Stimulated activated CD4-positive, alpha-beta T cell treated with anti-CD3 and anti-CD28 coated beads, TNF-alpha, amount 100 ng/mL, for 48 hours (primary cell): ENCODE measurements at places on chromosomes 2 and 18.

DNA sequence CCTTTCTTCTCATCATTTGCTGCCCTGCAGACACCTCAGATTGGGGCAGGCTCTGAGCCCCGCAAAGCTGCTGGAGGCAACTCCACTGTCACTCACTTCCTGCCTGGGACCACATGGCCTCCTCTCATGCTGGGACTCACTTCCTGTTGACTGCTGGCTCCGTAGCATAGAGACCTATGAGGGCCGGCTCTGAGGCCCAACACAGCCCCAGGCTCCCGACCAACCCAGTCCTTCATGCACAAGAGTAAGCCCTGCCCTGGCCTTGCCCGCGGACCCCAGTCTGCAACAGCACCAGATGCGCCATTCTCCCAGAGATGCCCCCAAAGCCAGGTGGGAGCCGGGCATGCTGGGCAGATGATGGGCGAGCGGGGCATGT, 55.7 kb downstream of the DNMT3A start:
- no peak for DNase-seq

DNA sequence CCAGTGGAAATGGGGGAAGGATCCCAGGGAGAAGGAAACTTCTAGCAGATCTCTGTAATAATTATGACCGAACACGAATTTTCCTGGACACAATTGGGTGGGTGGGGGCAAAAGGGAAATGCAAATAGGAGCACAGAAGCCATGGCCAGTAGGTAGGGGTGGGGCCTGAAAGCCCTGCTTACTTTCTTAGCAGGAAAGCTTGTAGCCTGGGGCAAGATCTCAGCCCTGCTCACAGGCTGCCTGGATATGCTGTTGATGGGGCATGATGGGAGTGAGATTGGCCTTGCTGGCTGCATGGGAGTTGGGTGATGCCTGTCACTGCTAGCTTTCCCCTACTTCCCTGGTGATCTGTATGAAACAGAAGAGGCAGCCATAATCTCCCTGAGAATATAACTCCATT, 45.9 kb upstream of the SPOPL start:
- DNase-seq = no peak

DNA sequence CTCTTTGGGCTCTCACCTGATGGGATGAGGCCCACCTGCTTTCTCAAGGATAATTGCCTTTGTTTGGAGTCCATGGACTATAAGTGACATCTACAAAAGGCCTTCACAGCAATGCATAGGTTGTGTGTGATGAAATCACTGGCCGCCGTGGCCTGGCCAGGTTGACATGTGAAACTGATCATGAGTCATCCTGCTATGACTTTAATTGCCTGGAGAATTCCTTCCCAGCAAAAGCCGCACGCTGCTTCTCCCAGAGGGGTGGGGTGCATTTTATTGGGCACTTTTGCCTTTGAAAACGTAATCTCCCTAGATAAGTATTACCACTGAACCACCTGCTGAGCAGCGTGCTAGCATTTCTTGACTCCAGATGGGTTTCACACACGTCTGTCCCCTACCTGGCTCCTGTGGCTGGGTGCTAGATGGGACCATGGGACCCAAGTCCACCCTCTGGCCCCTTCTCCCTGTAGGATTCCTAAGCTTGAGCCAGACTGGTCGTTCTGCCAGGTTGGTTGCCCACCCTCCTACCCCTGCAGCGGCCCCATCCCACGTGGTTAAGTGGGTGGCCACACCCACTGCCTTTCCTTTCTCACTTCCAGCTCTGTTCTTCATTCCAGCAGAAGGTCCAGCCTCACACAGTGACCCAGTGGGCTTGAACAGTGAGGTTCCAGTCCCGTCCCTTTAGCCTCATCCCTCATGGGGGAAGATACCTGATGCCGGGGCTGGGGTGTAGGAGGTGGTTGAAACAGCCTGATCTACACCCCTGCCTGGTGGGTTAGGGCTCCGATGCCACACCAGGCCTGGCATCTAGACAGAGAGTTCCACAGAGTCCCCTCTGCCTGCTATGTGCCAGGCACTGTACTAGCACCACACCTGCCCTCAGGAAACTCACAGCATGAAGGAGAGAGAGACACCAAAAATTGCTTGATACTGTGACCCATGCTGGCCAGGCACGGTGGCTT, 89.6 kb downstream of the GBX2 start:
- DNase-seq = no peak

DNA sequence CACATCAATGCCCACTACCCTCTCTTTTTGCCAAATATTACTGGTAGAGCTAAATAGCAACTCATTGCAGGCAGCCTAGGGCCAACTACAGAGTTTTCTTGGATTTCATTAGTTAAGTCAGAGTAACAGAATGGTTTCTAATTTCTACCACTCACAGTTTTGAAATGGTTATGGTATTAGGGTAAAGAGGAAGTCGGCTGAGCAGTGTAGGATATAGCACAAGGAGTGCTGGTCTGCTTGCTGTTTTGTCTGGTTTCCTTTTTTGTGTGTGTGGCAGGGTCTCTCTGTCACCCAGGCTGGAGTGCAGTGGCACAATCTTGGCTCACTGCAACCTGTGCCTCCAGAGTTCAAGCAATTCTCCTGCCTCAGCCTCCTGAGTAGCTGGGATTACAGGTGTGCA, 289.2 kb upstream of the CCDC68 start:
- DNase-seq = no peak

- no peak for DNase-seq
Measured at GRCh38 chr2:186559370-186559769, 30.5 kb upstream of the ITGAV start.

GRCh38 chr2:128377071-128377910, 58.6 kb upstream of the HS6ST1 start:
- DNase-seq = no peak

DNA sequence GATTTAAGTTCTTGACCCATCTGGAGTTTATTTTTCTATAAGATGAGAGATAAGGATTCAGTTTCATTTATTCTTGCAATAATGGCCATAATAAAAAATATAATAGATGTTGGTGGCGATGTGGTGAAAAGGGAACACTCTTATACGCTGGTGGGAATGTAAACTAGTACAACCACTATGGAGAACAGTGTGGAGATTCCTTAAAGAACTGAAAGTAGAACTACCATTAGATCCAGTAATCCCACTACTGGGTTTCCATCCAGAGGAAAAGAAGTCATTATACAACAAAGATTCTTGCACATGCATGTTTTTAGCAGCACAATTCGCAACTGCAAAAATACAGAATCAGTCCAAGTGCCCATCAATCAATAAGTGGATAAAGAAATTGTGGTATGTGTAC, 1040.5 kb upstream of the GYPC start:
- no peak for DNase-seq

GRCh38 chr2:153532140-153532539, 53.6 kb upstream of the RPRM start:
- no peak for DNase-seq

- no peak for DNase-seq
Measured at GRCh38 chr2:88254437-88255091, 84.4 kb downstream of the THNSL2 start.

DNA sequence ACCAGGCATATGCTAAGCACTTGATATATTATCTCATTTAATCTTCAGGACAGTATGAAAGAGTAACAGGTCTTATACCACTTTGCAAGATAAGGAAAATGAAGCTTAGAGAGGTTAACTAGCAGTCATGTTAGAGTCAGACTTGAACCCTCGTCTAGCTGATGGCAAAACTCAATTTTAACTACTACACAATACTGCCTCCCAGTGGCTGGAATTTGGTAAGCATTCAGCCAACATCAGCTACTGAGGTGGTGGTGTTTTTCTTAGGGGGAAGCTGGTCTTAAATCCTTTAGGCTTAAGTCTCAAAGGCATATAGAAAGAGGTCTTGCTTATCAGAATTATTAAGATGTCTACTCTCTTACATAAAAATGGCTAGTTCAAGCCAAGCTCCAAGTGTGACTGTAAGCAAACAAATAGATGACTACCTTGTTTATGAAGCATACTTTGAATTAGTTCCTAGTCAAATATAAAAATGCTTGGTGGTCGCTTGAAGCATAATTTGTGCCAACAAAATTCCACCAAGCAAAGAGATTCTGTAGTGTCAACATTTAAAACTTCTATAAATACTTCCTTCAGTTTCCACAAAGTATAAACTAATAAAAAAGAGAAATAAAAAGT, 325.4 kb upstream of the FIGN start:
- DNase-seq = no peak

DNA sequence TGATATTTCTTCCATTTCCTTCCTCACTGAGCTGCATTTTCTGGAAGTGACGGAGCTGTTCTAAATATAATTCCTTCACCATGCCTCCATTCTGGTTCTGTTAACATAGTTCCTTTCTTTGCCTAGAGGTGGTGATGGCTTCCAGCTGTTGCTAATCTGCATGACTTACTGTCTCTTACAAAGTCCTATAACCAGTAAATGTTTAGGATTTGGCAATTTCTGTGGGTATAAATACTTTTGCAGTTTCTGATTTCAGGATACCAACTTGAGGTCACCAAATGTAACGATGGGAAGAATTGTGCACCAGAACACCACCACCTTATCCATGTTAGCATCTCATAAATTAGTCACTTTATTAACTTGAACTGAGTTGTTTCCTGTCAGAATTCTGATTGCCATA, 101.7 kb upstream of the FN1 start:
- no peak for DNase-seq

GRCh38 chr2:16566701-16567100, 98.9 kb downstream of the CYRIA start:
- no peak for DNase-seq

- DNase-seq = no peak
Measured at GRCh38 chr2:3728104-3729054, 25.0 kb downstream of the DCDC2C start.

DNA sequence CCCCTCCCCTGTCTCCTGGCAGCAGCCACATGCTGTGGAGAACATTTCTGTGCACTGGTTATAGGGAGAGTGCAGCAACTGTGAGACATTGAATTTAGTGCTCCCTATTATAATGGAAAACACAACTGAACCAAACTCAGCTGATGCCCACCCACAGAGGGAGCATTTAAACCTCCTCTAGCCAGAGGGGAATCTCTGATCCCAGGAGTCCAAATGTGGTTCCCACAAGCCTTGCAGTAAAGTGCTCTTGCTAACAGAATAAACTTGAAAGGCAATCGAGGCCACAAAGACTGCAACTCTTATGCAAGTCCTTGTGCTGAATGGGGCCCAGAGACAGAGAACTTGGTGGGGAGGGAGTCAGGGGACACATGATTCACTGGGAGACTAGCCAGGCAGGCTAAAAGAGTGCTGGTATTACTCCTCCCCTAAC, 638.8 kb upstream of the VRK2 start:
- DNase-seq = no peak

DNA sequence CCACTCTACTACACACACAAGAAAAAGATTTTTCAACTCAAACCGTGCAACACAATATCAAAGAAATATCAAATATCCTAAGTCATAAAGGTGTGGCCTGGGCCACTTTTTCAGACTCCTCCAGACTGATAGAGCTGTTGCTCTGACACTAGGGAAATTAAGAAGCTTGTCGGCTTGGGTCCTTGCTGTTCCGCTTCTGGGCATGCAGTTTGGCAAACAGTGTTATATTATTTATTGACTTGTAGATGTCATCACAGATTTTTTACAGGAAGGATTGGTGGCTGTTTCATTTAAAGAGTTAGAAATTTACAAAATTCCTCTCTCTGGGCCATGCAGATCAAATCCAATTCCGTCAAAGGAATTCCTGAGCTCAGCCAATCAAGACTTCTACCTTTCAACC, 98.3 kb upstream of the MSH2 start:
- no peak for DNase-seq

DNA sequence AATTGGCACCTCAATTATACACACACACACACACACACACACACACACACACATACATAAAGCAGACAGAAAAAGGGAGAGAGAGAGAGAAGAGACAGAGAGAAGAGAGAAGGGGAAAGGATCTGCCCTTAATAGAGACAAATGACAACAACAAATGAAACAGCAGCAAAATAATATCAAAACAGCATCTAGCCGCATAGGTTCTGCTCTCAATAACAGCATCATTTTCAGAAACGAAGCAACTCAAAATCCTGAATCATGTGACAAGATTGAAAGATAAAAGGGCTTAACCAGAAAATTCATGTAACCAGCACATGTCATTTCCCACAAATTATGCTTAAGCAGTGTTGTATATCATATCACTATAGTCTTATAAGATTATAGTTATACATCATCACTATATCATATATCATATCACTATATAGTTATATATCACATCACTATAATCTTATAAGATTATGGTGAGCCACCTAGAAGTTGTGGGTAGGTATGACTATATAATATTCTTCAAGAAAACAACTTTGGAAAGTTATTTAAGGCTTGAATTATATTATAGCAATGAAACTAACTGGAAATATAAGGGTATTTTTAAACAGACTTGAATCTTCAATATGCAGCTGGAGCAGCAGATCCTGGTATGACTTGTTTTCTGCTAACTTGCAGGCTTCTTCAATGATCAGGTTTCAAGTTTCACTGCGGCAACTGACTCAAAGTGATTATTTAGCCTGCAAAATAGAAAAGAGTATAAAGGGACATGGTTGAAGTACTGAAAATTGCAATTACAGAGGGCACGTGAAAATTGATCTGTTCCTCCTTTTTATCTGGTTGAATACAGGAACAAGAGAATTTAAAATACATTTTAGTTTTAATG, 16.1 kb upstream of the VPS54 start:
- no peak for DNase-seq

GRCh38 chr2:8076448-8077342, 605.2 kb upstream of the ID2 start:
- DNase-seq = no peak

GRCh38 chr2:205768341-205768740, 86.0 kb downstream of the NRP2 start:
- DNase-seq = no peak

- DNase-seq = no peak
Measured at GRCh38 chr2:6184532-6185292, 492.5 kb downstream of the SOX11 start.

- no peak for DNase-seq
Measured at GRCh38 chr2:224883172-224883516, 159.1 kb downstream of the DOCK10 start.

DNA sequence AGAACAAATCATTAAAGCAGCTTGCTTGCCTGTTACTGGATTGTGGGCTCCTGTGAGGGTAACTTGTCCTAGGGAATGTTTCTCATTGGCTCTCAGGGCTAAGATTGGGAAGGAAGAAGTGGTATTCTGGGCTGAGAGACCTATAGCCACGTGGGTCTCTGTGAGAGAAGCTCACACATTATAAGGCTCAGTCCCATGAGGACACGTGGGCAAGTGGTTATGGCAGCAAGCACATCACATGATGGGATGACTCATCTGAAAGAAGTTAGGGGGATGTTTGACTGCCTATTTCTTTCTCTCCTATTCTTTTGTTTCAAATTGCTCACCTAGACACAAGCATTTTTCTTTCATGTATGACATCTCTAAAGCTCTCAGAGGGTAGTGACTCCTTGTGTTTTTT, 418.0 kb upstream of the ST6GAL2 start:
- no peak for DNase-seq

DNA sequence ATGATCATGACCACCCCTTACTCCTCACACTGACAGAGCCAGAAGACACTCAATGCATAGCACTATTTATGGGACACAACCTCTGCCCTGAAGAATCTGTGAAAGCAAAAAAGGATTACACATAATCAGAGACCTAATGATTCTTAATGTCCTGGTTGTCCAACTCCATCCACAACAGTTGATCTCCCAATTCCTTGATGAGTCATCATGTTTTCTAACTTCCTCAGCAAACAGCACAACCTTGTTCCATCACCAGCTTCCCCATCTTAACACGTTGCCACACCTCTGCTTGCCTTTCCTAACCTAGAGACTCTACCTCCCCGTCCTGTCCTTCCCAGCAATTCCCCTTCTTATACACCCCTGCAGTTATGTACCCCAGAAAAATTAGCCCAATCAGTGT, 13.2 kb upstream of the MARCHF4 start:
- DNase-seq = no peak

- DNase-seq = no peak
Measured at GRCh38 chr2:40041422-40042382, 262.6 kb upstream of the THUMPD2 start.
